ENCODE measurements at places on chromosomes 11 and 22.

DNA sequence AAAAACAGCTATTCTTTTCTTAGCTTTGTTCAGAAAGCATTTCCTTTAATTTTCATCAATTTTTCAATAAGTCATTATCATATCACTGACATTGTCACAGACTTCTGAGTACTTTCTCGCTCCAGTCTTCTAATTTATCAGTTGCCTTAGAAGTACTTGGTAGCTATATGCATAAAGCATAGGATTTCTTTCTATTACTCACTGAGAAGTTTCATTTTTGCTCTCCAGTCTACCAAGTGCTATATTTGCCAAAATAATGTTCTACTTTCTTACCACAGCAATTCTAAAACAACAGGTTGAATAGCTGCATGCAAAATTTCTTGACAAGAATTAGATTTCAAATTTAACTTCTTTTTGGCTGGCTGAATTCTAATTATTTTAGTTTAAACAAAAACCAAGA is 116.3 kb downstream of the STK33 start:
- DNase-seq, result no peak

DNA sequence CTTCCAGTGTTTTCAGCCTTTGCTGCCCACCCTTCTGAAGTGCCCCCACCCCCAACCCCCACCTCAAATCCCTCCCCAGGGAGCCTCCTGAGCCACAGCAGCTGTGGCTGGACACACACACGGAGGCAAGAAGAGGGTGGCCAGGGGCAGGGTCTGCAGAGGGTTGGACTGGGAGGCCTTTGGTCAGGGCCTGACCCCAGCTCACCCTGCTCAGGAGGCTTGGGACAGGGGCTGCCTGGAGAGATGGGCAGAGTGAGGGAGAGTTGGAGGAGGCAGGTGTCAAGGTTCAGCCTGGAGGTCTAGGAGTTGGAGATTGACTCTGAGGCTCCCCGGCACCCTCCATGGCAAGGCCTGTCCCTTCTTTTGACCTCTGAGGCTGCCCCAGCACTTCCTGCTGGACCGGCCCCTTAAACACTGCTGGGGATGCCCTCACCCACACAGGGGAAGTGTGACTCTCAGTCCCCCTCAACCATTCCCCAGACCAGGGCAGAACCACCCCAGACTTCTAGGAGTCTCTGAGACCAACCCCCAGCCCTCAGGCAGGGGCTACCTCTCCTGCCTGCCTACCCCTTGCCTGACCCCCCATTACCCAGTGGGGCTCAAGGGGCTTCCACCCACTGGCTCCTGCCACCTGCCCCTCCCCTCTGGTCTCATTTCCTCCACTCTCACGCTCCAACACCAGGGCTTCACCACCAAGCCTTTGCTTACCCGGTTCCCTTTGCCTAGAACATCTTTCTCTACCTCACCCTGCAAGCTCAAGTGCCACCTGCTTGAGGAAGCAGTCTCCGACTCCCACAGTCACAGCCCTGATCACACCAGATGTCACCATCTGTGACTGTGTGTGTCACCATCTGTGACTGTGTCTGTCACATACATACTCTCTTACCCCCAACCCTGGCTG is 8.6 kb downstream of the ARAP1 start:
- DNase-seq, result no peak

DNA sequence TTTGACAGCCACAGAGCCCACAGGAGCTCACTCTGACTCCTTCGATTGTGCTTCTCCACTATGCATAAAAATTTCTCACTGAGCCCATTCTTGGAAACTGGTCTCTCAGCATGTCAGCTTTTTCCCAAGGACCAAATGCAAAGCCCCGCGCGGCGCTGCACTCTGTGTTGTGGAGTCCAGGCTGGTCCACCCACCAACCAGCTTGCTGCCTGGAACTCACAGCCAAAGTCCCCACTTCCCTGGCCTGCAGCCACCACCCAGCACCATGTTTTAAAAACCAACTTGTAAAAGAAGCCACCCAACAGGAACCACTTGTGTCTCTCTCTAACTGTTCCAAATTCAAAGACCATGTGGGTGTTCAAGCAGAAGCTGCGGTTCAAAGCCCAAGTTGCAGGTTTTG is 124.4 kb downstream of the SPATA19 start:
- no peak for DNase-seq

- no peak for DNase-seq
Measured at GRCh38 chr11:117979481-117980211, 6.5 kb upstream of the IL10RA start.

DNA sequence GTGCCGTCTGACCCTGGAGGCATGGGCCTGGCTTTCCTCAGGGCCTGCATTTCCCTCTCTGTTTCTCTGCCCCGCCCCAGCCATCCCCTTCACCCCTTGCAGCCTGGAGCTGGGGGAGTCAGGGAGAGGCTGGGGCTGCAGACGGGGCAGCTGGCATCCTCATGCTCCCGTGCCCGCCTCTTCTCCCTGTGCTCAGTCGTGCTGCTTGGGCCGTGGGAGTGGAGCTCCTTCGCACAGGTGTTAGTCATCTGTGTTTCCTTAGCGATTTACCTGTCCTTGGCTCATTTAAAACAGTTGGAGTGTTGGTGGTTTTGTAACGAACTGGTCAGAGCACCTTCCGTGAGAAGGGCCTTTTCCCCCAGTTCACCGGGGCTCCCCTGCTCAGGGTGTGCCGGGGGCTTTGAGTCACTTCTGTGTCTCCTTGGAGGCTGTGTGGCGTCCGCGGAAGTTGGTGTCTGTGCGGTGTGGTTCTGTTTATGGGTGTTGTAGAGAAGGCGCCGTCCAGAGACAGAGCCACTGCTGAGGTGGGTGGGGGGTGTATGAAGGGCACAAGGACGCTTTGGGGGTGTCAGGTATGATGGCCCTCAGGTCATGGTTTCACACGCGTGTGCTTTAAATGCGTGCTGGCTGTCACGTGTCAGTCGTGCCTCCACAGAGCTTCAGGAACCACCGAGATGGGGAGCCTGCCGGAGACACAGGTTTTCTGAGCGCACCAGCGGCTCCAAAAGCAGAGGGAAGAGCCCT is 19.5 kb downstream of the BRSK2 start:
- no peak for DNase-seq

DNA sequence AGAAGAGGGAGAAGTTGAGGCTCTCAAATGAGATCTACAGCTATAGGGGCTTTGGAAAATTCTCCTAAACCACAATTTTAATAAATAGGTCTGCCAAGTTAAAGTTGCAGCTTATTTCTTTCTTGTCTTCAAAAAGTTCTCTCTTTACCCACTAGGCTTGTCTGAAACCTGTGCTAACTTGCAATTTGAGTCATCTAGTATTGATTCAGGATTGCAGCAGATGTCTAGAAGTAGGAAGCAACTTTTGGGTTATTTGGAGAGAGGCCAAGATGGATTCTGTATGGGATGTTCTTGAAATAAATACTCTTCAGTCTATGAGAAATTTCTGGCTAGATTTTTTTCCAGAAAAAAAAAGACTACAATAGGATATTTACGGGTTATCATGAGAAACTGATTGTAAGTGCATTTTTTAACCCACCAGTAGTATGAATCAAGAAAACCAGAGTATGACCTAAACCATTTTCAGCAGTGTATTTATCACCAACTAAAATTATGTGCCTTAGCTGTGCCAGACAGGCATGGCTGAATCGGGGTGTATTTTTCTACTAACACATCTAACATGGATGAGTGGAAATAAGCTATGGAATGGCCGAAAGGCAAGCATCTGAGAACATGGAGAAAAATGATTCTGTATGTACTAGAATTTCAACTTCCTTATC is 4.9 kb upstream of the RAB38 start:
- no peak for DNase-seq

DNA sequence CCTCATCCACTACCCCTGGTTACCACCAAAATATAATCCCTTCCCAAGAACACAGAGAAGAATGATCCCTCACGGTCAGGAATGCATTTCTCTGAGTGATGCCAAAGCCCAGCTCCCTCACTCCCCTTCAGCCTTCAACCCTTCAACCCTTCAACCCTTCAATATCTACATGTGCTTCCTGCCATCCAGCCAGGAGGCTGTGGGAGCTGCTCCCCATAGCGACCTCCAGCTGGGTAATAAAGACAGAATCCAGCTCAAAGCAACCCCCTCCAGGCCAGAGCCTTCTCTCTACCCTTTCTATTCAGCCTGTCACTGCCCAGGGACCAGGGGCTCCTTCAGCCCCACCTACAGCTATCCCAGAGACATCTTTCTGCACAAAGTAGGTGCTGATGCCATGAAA is 2.7 kb downstream of the ARHGAP1 start:
- DNase-seq, result no peak

DNA sequence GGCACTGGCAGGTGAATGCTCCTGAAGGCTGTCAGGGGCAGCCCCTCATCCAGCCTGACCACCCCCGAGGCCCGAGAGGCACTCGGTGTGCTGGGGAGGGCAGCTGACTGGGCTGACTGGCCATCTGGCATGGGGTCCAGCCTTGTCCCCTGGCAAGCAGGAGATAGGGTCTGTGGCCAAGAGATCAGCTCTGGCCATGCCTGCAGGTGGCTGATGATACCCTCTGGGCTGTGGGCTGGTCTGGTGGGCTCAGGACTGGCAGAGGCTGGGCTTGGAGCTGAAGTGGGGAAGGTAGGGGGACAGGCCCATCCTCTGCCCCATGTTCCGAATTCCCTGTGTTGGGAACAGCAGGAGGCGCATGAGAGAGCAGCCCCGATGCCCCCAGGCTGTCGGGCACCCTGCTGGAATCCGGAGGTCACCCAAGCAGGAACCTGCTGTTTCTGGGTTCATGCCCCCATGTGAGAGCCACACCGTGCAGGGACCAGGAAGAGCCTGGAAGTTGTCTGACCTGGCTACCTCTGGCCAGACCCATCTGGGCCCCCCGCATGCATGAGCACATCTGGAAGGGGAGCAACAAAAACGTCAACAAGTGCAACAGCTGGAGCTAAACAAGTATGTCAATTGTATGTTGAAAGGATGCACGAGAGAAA is 527.0 kb downstream of the TBC1D22A start:
- DNase-seq, result no peak

- no peak for DNase-seq
Measured at GRCh38 chr11:132821014-132821413, 711.3 kb downstream of the OPCML start.

GRCh38 chr22:40512426-40513136 is 123.9 kb downstream of the MRTFA start:
- no peak for DNase-seq

- no peak for DNase-seq
Measured at GRCh38 chr11:58659404-58659803, 36.9 kb downstream of the CNTF start.

GRCh38 chr11:73426219-73426850 is 50.1 kb downstream of the RELT start:
- no peak for DNase-seq

DNA sequence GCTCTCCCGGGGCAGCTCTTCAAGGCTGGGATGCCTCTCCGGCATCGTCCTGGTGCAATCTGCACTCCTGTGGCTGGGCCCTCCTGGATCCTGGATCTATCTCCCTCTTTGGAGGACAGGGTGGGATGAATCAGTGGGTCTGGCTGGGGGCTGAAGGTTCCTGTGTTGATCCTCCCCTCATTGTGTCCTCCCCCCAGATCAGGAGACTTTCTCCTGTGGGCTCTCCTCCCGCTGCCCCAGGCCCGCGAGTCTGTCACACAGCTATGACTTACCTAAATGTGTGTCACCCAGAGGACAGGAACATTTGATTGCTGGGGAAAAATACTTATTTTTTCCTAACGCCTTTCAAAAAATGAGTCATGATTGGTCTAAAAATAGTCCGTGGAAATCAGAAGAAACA is 106.8 kb upstream of the NECTIN1 start:
- no peak for DNase-seq

GRCh38 chr11:38219636-38220035 is 1621.6 kb upstream of the RAG2 start:
- no peak for DNase-seq

GRCh38 chr11:33333816-33334215 is 76.6 kb downstream of the HIPK3 start:
- DNase-seq, result no peak

- DNase-seq, result no peak
Measured at GRCh38 chr22:30228509-30229359, 17.8 kb downstream of the LIF start.

- no peak for DNase-seq
Measured at GRCh38 chr11:2090172-2091111, 48.7 kb downstream of the IGF2 start.

- DNase-seq, result no peak
Measured at GRCh38 chr11:101296896-101297295, 167.3 kb upstream of the PGR start.

DNA sequence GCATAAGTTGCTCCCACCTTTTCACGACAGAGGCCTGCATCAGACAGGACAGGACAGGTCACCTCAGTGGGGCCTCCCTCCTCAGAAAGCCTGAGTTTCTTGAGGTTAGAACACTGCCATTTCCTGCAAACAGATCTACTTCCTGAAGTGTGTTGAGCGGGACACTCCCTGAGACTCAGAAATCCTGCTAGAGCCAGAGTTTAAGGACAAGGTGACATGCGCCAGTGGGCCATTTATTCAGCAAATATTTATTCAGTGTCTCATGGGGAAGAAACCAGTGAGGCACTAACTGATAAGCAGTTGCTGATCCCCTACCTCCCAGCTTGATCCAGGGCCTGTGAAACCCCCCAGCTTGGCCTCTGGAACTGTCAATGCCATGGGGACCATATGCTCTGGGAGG is 454.6 kb downstream of the SOX6 start:
- no peak for DNase-seq

GRCh38 chr11:96054870-96055705 is 131.2 kb upstream of the MTMR2 start:
- DNase-seq, result no peak

DNA sequence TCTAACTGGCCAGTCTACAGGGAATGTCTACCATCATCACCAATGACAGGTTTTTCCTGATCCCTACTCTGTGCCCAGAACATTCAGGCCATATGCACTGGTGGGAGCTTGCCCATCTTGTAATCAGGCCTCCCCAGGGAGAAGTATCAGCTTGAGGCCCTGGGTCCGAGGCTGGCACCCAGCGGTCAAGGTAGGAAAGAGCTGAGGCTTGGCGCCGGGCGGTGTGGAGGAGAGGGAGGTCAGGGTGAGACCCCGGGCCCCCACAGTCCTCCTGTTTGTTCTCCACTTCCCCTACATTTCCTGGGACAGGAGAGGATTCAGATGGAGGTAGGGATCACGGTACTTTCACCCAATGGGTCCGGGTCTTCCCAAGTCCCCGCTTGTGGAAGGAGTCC is 15.5 kb downstream of the TSKU start:
- DNase-seq, result no peak

DNA sequence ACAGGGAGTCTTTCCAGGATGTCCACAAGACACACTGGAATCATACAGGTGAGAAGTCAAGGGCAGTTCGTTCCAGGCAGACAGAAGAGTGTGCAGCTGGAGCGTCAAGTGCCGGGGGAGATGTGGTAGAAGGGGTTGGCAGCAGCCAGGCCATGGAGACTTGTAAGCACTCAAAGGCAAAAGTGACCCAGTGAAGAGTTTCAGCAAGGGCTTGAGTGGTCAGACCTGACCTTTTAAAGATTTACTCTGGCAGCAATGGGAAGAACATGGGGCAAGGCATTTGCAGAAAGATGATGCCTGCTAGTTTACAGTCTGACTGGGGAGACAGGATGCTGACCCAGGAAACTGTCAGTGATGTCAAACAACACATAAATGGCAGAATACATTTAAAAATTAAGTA is 29.0 kb downstream of the P4HA3 start:
- DNase-seq, result no peak

GRCh38 chr22:39234472-39234787 is 10.4 kb downstream of the PDGFB start:
- DNase-seq, result no peak

- peak; percentile 79 for DNase-seq
Measured at GRCh38 chr11:72413914-72414628, 20.3 kb downstream of the CLPB start.
